ENCODE measurements at places on chromosomes 7 and 10. TPM values are rescaled to one million over a fixed set of nuclear protein-coding genes. Genes with fewer than 3 reads are reported as not detected.
A peak's percentile ranks its signal among the peaks of the same experiment; 100 is the strongest.

The TRIM56 gene
- 14.6 TPM for total RNA-seq

The ATRNL1 gene
- total RNA-seq = 0.07 TPM

The MLXIPL gene
- 0.32 TPM for total RNA-seq

The GAD2 gene
- not detected for total RNA-seq

DNA sequence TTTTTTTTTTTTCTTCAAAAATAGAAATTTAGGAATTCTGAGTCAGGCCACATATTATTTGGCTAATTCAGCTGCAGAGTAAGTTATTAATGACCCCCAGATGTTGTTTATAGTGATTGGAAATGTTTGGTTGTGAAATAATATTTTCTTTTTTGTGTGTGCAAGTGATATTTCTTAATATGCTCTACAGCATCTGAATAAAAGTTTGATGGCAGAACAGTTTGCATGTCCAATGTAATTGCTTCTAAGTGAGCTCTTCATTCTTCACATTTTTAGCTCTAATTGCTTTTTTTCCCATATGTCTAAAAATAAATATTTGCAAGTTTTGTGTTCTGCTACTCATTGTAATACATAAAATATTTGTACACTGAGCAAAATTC lies 116.0 kb downstream of the ARID5B start:
- DNase-seq = no peak

- no peak for DNase-seq
Measured at GRCh38 chr7:80858141-80858903, 60.5 kb downstream of the SEMA3C start.

- peak; percentile 15 for DNase-seq
Measured at GRCh38 chr7:15685358-15686294, 857 bp downstream of the MEOX2 start.
